BE2C (cell line): ENCODE measurements at places on chromosomes 16 and 17.

- DNase-seq: peak; percentile 21
These were observed 87.3 kb downstream of the TMEM100 start for GRCh38 chr17:55635253-55635914.

DNA sequence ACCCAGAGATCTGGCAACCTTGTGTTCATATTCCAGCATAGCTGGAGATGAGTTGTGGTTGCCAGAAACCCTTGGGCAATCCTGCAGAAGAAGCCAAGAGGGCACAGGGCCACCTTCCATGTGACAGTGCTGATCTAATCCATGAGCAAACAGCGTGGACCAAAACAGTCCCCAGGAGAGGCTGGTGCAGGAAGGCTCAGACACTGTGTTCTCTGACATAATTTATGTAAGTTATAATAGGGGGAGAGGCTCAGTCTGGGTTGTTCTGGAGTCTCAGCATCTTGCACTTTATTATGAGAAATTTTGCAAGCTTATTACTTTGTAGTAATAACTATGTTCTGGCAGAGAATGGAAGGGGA, 273.9 kb downstream of the HAPSTR1 start:
- no peak for DNase-seq

- no peak for DNase-seq
These were observed 13.0 kb upstream of the NFATC3 start for GRCh38 chr16:68072038-68072695.

DNA sequence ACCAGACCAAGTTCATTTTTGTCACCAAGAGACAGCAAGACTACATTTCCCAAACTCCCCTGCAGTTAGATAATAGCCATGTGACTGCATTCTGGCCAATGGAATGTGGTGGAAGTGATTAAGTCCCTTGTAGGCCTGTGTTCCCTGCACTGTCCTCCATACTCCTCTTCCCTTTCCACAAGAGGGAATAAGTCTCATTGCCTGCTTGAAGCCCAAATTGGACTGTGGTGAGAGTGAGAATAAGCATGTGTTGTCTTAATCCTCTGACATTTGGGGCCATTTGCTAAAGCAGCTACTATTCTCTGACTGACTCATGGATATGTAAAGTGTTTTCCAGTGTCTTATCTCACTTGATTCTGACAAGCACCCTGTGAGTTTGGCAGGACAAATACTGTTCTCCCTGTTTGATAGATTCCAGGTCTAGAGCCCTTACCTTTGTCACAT, 20.7 kb downstream of the PIK3R6 start:
- DNase-seq: no peak

- DNase-seq: no peak
These were observed 107.0 kb downstream of the ZFHX3 start for GRCh38 chr16:72940886-72941285.

GRCh38 chr16:69763599-69763942, 1.4 kb downstream of the WWP2 start:
- DNase-seq: no peak

DNA sequence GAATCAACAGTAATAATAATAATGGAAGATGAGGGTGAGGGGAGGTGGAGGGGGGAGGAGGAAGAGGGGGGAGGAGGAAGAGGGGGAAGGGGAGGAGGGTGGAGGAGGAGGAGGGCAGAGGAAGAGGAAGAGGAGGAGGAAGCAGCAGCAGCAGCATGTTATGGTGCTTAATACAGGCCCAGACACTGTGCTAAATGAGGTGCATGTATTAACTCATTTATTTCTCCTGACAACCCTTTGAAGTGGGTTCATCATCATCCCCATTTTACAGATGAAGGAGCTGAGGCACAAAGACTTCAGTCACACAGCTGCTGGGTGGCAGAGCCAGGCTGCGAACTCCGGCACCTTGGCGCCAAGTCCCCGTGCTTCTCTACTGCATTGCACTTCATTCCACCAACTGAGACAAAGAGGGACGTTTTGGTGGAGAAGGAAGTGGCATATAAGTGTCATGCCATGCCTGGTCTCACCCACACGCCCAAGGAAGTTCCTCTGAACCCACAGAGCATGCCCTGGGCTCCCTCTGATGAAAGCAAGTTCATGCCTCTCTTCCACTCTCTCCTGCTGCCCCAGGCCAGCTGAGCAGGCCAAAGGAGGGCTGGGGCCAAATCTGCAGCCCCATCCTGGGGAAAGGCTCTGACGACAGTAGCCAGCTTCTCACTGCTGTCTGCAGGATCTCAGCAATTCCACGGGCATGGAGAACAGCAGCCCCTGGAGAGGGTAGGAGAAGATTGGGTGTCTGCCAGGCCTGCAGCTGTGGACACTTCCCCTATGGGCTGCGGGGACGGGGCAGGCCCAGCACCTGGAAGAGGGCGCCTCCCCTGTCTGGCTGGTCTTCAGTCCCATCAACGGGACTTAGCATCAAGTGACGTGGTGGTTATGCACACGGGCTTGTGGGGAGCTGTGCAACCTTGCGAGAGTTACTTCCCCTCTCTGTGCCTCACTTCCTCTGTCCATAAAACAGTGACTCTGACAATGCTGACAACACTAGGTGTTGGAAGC, 21.8 kb downstream of the XYLT1 start:
- DNase-seq: no peak

- DNase-seq: no peak
These were observed 182.6 kb downstream of the NTN1 start for GRCh38 chr17:9203771-9204425.

DNA sequence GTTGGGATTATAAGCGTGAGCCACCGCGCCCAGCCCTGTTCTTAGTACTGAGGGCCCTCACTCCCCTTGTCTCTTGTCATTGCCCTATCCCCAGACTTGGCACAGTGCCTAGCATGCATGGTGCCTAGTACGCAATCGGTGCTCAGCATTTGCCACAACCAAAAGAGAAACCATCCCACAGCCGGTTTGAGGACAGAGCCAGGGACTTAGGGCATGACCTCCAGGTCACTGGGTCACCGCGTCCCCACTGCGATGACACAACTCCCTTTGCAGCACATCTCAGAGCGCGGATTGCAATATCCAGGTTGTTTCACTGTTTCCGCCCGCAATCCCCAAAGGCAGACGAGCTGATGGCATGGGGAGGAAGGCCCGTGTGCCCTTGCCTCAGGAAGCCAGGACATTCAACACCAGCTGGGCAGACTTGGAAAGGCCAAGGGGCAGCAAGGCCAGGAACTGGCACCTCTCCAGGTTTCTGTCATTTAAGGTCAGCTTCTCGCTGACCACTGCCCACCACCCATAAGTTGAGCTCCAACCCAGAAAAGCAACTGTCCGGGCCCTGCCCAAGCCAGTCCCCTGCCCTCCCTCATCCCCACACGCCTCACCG, 274.5 kb downstream of the MRTFB start:
- no peak for DNase-seq

DNA sequence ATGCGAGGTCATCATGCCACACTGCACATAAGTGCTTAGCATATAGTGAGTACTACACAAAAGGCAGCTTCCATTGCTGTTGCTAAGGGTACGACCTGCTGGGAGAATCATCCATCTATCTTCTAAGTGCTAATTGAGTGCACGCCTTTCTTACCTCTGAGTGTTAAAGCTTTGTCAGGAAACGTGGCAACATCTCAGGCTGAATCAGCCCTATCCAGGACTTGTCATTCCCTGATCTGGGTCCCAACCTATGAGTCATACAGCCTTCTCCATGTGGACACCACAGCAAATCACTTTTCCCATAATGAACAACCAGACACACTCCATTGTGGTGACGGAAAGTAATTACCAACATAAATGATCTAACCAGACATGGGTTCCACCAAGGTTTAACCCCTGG, 201.1 kb upstream of the MAF start:
- DNase-seq: no peak

GRCh38 chr16:30076276-30076791, 540 bp downstream of the PPP4C start:
- DNase-seq: no peak

- DNase-seq: no peak
These were observed 7.2 kb upstream of the PDK2 start for GRCh38 chr17:50087912-50088405.

DNA sequence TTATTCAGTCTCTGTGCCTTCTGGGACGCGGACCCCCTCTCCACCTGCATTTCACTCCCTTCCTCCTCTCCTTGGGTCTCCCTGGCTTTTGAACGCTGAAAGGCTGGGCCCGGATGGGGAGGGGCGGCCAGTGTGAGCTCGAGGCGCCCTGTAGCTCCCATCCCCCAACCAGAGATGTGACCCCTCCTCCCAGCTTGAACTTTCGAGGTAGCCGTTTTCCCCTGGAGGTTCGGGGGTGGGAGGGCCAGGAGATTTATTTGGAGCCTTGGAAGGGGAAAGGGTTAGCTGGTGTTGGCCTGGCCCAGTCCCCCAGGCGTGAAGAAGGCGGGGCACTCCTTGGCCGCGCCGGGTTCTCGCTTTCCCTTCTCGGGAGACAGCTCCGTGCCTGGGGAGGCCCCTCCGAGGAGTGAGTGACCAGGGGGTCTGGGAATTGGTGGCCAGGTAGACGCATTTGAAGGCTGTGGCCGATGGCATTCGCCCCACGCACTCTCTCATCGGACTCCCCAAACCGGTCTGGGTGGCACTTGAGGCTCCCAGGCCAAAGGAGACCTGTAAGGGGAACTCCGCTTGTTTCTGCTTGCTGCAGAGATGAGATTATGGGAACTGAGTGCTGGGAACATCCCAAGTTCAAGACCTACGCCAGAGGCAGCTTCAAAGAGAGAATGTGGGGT, 942 bp downstream of the LDAF1 start:
- DNase-seq: no peak

- no peak for DNase-seq
These were observed 47.0 kb upstream of the ZNF423 start for GRCh38 chr16:49902908-49903307.

- DNase-seq: no peak
These were observed 37.8 kb downstream of the CYB5D2 start for GRCh38 chr17:4180791-4181190.

- no peak for DNase-seq
These were observed 330.3 kb upstream of the XYLT1 start for GRCh38 chr16:17801068-17801467.

- no peak for DNase-seq
These were observed 286.7 kb downstream of the SEC14L1 start for GRCh38 chr17:77427391-77427991.

DNA sequence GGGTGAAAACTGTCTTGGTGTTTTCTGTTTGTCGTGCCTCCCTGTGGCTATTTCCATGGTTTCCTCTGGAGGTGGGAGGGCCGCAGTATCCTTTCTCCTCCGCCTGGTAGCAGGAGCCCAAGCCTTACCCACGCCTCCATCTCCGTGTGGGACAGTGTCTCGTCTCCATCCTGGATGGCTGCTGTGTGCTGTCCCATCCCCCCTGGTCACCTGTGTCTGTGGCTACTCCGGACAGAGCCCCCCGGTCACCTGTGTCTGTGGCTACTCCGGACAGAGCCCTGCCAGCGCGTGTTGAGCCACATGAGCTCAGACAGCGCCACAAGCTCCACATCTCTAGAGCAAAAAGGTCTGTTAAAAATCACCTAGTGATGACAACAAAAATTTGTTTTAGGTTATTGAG, 198.2 kb upstream of the CHMP6 start:
- DNase-seq: no peak

DNA sequence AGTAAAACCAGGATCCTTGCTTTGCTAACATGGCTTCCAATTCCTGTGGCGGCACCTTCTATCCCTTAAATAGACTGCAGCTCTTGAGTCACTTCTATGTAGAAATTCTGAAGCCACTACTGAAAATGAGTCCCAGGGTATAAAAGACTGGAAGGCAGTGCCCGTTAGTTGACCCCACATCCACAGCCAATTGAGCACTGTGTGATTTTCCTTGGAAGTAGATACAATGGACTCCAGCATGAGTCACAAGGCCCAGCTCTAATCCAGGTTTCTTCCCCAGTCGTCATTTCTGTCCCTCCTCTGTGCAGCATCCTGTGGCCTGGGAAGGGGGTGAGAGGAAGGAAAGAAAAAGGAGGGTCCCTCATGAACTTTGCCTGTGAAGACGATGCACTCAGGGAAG, 69.5 kb downstream of the HLF start:
- no peak for DNase-seq

GRCh38 chr16:2587891-2588565, 50.2 kb downstream of the PDPK1 start:
- DNase-seq: no peak

DNA sequence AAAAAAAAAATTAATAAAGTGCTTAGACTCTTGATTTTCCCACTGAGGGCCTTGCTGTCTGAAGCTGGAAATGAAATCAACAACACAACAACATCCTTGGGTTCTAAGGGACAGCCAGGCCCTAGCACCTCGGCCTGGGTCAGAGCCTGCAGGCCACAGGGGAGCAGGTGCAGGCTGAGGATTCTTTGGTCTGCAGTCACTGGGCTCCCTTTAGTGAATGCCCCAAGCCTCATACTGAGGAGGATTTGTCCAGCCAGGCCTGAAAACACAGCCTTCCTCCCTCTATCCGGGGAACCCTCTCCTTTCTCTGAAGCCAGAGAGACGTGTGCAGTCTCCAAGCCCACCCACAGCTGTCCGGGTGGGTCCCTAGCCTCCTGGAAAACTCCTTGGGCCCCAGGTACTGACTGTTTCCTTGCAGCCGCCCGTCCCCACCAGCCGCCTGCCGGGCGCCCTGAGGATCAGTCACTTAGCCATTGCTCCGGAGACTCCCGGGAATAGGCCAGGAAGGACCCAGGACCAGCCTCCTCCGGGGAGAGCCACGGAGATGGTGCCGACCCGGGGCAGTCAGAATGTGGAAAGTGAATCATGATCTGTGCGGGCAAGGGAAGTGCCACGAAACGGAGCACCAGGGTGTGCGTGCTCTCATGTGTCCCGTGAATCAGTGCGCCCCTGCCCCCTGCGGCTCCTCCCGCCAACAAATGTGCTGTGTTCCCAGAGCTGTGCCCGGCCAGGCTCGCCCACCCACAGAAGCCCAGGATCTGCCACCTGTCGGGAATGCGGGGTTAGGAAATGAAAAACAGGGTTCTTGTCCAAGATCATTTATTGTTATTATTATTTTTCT, 91.0 kb downstream of the RTN4RL1 start:
- DNase-seq: no peak

GRCh38 chr16:87447323-87447722, 45.5 kb downstream of the ZCCHC14 start:
- DNase-seq: no peak

DNA sequence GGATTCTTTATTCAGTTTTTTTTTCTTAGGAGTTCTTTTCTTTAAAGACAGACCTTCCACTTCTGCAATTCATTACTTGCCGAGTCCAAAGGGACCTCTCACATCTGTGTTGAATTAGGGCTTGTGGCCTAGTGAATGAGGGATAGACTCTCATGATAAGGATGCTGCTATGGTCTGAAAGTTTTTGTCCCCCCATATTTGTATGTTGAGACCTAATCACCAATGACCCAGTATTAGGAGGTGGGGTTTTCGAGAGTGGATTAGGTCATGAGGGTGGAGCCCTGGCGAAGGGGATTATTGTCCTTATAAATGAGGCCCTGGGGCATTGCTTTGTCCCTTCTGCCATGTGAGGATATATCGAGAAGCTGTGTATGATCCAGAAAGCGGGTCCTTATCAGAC, 9.5 kb downstream of the KRT12 start:
- DNase-seq: peak; percentile 15

DNA sequence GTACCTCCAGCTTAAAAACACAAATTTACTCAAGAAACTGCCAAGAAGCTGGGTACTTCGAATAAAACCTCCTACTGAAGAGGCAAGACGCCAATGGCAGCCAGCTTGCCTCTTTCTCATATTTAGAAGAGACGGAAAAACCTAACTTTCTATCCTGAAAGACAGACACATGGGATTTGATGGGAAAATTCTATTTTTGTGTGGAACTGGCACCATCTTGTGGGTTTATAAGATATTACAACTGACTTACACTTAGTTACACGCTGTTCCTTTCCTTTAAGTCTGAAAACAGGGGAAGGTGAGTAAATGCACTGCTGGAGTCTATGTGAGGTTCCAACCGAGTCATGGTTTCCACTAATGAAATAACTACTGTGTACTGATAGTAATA, 10.3 kb downstream of the ZNF18 start:
- no peak for DNase-seq
